ENCODE measurements at places on chromosomes 11 and 22. TPM values are rescaled to one million over a fixed set of nuclear protein-coding genes. Genes with fewer than 3 reads are reported as not detected.

Gene TMEM132A
- 1.6 TPM for polyA plus RNA-seq

Gene CASP4
- 33.6 TPM for polyA plus RNA-seq

Gene CNTF
- 1.3 TPM for polyA plus RNA-seq

Gene MS4A18
- not detected for polyA plus RNA-seq

Gene RIN1
- 1.8 TPM for polyA plus RNA-seq

Gene CKAP5
- polyA plus RNA-seq = 12.0 TPM

Gene DEUP1
- polyA plus RNA-seq = not detected

Gene SLC17A6
- not detected for polyA plus RNA-seq

Gene MFRP
- not detected for polyA plus RNA-seq

Gene LUZP2
- polyA plus RNA-seq = 0.50 TPM

Gene HEPN1
- not detected for polyA plus RNA-seq

Data from aorta (tissue), 5 donors.